CD14-positive monocyte (primary cell): ENCODE measurements at places on chromosomes 7 and 10.
A peak's percentile ranks its signal among the peaks of the same experiment; 100 is the strongest.

GRCh38 chr10:52951824-52952223, 179.2 kb upstream of the MBL2 start:
- DNase-seq: peak; percentile 36

GRCh38 chr7:137873979-137874777, 27.4 kb upstream of the DGKI start:
- DNase-seq: no peak

DNA sequence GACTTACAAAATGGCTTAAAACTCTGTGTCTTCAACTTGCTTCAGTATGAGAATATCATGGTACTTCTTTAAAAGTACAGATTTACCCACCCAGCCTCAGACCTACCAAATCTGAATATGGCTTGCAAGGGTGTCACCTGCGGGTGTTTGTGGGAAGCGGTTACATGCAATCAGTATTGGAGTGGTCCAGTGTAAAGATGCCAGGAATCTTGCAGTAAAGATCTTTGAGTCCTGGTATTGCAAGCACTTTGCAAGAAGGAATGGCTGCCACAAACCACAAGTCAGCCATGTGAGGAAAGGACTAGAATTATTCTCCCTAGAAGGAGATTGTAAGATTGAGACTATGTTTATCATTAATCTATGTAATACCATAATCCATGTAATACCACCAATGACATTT, 115.1 kb downstream of the PON1 start:
- DNase-seq: no peak

DNA sequence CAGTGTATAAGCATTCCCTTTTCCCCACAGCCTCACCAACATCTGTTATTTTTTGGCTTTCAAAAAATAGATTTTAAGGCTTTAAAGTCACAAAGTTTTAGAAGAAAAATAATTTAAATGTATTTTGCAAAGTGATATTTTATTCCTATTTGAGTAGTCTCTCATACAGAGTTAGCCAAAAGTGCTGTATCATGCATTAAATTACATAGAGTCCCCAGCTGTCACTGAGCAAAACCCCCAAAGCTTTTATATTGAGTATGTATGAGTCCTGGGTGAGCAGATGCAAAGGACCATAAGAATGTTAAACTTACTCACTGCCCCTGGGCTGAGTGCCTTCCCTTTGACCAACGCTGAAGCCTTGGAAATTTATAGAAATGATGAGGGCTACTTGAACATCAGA, 70.4 kb upstream of the PTN start:
- DNase-seq: no peak

DNA sequence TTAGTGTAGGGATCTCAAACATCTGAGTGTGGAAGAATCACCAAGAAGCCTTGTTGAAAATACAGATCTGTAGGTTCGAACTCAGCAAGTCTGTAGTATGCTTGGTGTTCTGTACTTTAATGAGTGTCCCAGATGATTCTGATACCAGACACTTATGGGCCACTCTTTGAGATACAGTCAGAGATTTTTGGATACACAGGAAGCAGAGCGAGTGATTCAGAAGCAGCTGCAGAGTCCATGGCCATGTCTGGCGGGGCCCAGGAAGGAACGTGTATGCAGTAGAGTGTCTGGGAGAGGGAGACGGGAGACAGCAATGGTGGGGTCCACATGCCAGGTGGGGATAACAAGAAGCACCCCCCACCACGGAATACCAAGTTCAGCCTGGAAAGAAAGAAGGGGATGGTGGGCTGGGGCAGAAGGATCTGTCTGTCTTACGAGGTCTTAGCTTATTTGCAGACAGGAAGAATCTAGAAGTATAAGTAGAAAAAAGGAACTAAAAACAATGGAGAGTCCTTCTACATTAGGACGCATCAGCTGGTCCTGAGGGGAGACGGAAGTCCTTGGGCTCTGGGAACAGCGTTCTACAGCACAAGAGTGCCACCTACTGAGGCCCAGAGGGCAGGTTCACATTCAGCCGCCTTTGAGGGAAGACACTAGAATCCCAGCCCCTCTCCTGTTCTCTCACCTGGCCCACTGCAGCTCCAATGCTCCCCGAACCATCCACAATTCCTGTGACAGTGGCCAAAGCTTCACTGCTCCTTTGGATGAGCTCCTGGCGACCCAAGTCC, 55.4 kb downstream of the SLC37A3 start:
- peak; percentile 88 for DNase-seq

GRCh38 chr7:19692111-19692828, 16.6 kb downstream of the POLR1F start:
- no peak for DNase-seq

- no peak for DNase-seq
Observed at GRCh38 chr7:5382281-5382892, 41.2 kb downstream of the TNRC18 start.

DNA sequence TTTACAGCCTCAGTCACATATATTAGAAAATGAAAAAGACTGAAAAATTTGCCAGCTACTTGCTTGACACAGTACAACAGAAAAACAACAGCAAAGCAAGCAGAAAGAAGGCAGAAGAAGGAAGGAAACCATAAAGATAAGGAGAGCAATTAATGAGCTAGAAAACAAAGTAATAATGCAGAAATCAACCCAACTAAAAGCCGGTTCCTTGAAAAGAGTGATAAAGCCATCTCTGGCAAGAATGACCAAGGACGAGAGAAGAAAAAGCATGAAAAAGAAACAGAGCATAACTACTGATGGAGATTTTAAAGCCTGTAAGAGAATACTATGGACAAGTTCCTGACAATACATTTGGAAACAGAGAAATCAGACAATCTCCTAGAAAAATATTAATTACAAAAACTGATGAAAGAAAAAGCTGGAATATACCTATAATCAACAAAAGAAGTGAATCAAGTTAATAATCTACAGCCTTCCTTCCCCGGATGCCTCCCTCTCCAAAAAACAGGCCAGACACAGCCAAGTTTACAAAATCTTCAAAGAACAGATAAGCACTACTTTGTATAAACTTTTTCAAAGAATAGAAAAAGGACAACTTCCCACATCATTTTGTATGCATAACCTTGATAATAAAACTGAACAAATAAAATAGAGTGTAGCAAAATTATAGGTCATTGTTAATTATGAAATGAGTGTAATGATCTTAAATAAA, 204.0 kb downstream of the BAMBI start:
- no peak for DNase-seq

DNA sequence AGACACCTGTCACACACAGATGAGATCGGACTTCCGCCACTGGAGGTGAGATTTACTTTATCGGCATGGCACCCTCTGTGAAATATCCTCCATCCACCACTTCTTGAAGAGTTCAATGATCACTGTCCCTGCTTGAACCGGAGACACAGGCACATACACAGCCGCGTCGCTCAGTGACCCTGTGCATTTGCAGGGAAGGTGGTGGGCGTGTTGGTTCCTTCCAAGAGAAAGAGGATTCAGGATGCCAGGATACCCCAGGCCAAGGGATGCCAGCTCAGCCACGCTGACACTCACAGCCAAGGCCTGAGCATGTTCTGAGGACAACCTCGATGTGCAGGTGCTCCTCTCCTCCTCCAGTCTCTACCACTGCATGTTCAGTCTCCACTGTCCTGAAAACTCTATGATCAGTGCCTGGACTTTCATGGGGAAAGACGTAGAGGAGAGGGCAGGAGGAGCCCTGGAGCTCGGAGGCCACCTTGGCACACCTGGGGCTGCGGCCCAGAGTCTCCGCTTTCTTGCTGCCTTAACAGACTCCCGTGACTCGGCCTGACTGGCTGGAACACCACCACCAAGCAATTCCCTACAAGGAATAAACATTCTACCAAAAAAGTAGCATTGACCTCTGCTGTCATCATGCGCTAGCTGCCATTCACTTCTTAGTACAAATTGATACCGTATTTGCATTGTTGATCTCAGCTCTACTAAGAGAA, 115.2 kb downstream of the TCERG1L start:
- no peak for DNase-seq

- no peak for DNase-seq
Observed at GRCh38 chr7:36881233-36881874, 157.1 kb upstream of the AOAH start.

DNA sequence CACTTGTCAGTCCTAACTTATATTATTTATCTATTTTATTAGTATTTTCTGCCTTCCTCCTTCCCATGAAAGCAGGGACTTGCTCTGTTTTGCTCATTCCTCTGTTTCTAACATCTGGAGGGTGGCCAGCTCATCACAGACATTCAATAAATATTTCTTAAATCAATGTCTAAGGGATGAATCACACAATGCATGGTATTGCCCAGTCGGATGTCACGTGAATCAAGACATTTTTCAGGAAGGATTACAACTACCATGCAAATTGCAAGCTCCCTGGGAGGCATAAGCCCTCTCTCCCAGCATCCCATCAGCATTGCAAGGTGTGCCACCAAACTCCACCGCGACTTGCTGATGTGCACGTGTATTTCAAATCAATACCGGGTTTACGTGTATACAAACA, 146.6 kb upstream of the RNF32 start:
- DNase-seq: no peak

GRCh38 chr10:98790817-98791216, 344.1 kb upstream of the HPS1 start:
- DNase-seq: no peak

GRCh38 chr7:79868010-79868409, 266.6 kb upstream of the GNAI1 start:
- DNase-seq: no peak

- no peak for DNase-seq
Observed at GRCh38 chr10:61081301-61081700, 137.3 kb upstream of the RHOBTB1 start.

DNA sequence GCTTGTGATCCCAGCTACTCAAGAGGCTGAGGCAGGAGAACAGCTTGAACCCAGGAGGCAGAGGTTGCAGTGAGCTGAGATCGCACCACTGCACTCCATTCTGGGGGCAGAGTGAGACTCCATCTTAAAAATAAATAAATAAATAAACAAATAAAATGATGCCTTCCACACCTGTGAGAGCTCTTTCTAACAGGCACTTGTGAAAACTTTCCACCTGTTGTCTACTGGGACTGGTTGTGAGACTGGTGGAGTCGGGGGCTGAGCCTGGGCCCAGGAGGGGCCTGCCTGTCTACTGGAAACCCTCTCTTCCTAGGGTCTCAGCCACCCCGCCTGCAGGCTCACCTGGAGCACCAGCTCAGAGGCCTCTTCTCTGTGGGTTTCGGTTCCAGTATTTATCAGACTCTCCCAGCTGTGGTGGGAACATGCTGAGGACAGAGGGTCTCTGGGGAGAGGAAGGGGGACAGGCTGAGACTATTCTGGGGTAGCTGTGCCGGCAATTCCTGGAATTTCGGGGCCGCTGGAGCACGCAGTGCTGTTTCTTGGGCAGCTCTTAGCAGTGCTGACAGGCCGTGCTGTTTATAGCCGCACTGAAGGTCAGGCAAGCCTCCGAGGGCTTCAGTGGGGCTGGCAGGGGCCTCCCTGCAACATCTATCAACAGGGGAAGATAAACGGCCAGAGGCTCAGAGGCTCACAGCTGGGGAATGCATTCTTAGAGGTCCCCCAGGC, 3.8 kb downstream of the LDB3 start:
- no peak for DNase-seq

- peak; percentile 44 for DNase-seq
Observed at GRCh38 chr7:150357270-150357669, 11.4 kb upstream of the REPIN1 start.

GRCh38 chr10:102400076-102400475, 4.6 kb downstream of the NFKB2 start:
- no peak for DNase-seq

- DNase-seq: peak; percentile 9
Observed at GRCh38 chr7:120060281-120060680, 212.7 kb upstream of the KCND2 start.

DNA sequence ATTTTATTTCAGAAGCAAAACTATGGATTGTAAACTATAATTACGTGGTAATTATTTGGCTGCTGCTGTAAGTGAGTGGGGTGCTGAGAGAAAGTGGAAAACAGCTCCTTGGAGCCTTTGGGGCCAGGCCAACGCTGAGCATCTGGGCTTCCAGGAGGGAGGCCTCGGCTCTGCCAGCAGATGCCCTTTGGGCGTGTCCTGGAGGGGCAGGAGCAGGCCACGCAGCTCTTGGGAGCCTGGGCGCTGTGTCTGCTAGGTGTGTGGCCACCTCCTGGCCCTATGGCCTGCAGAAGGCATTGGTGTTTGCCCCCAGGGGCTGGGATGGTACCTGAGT, 423.3 kb downstream of the GLRX3 start:
- DNase-seq: no peak

DNA sequence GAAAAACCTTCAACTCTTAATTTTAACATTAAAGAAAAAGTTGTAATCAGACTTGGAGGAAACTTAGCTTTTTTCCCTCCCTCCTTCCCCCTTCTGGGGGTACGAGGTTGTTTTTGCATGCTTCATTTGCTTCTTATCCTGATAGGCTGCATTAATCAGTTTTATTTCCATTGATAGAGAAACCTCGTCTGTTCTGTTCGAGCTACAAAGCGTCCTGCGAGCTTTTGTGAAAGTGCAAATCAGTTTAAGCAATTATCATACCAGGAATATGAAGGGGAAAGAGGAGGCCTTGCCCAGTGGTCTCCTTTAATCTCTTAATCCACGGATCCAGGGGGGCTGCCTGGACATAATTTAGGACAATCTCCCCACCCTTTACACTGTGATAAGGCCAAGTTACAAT, 7.5 kb downstream of the EMX2 start:
- no peak for DNase-seq

- no peak for DNase-seq
Observed at GRCh38 chr10:46052057-46052790, 6.2 kb upstream of the MSMB start.

DNA sequence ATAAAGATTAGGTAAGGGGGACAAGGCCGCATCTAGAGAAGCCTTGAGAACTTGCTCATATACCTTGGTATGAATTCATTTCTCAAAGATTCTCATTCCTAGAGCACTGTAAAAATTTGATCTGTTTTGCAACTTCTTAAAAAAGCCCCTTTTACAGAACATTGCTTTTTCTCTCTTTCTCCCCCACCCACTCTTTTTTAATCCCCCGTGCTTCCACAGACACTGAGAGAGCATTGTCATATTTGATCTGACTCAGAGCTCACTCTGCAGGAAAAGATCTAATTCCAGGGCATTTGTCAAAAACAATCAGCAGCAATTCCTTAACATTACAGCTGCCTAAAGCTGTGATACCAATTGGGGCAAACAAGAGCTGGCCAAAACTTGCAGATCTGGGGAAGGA, 92.0 kb downstream of the ARHGAP22 start:
- no peak for DNase-seq

- no peak for DNase-seq
Observed at GRCh38 chr7:99137411-99138180, 6.3 kb downstream of the SMURF1 start.

DNA sequence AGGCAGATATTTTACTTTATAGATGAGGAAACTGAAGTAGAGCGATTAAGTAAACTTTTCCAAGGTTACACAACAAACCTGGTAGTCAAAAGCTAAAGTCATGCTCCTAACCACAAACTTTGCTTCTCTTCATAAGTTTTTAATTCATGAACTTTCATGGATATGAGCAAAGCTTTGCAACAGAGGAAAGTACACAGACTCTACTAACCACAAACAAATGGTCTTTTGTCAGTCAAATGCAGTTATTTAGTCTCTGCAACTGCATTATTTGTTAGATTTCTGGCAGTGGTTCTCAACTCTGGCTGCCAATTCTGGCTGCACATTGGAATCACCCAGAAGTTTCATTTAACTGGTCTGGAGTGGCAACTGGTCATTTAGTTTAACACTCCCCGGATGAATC, 140.6 kb upstream of the TMEM168 start:
- DNase-seq: peak; percentile 88

GRCh38 chr10:125096371-125096770, 64.0 kb downstream of the CTBP2 start:
- DNase-seq: no peak
